ENCODE measurements at places on chromosomes 3 and 15.

DNA sequence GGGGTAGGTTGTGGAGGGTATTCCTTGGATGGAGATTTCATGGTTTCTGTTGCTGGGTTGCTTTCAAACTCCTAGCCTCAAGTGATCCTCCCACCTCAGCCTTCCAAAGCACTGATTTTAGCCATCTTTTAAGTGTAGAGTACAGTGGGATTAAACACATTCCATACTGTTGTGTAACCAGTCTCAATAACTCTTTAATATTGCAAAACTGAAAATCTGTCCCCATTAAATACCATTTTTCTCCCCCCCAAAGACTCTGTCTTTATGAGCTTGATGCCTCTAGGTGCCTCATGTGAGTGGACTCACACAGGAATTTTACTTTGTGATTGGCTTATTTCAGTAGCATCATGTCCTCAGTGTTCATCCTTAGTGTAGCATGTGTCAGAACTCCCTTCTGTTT is 74.7 kb upstream of the ATP10A start:
- no peak for DNase-seq

DNA sequence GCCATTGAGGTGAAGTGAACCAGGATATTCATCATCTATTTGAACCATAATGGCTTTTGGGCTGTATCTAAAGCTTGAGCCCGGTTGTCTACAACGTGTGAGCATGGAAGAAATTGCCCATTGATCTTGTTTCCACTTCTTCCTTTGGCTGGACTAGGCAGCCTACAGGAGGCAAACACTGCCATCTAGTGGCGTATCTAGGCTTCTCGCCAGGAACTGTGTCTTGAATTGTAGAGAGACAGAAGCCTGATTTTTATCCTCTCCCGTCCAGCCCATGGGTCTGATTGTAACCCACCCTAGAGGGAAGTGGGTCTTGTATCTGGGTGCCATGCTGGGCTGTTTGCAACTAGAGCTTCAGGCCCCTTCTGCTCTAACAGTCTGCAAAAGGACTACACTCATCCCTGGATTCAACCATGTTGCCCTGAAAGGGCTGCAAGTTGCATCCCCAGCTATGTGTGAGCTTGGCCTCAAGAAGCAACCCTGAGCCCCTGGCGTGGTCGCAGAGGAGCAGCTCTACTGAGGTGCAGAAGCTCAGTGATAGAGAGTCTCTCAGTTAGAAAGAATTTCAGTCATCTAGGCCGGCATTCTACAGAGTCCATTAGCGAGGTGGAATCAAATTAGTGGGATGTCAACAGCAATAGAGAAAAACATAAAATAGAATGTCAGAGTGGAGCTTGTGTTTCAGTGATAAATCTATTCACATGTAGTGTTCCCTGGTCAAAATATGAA is 170.2 kb upstream of the UMPS start:
- DNase-seq: peak; percentile 32

- no peak for DNase-seq
These were observed 19.2 kb upstream of the UBE2Q2 start for GRCh38 chr15:75823860-75824613.

- no peak for DNase-seq
These were observed 125.0 kb downstream of the MOBP start for GRCh38 chr3:39592311-39593050.

DNA sequence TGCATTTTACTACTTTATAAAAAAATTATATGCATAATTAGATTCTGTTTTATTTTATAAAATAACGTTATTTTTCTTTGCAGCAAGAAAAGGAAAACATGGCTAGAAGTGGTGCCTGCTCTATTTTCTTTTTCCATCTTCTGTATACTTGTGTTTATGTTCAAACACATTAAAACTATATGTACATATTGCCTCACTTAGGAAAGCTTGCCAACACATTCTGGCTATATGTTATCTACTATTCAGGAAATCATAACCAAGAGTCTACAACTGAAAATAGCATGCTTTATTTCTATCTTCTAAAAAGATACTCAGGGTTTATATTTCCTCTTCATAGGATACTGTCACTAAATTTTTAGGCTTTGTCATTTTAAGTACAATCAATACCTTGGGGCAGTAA is 90.2 kb upstream of the KCNMB2 start:
- no peak for DNase-seq

DNA sequence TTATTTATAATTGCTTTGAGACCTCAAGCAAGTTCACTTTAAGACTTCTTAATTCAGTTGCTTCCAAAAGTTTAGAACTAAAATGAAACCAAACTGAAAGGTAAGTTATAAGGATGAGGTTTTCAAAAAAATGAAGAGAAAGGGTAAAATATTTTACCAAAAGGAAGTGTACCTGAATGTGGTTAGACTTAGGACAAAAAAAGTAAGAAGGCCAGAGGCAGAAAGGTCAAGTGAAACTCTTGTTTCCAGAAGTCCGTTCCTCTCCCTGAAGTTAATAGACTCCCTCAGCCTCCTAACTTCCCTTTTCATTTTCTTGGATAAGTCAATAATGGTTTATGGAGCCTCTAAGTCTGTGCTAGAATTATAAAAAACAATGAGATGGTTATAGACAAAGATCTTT is 16.6 kb downstream of the BTLA start:
- DNase-seq: no peak

GRCh38 chr15:57685306-57686095 is 21.0 kb upstream of the POLR2M start:
- DNase-seq: no peak

- no peak for DNase-seq
These were observed 66.5 kb downstream of the POLR2M start for GRCh38 chr15:57773051-57773450.

DNA sequence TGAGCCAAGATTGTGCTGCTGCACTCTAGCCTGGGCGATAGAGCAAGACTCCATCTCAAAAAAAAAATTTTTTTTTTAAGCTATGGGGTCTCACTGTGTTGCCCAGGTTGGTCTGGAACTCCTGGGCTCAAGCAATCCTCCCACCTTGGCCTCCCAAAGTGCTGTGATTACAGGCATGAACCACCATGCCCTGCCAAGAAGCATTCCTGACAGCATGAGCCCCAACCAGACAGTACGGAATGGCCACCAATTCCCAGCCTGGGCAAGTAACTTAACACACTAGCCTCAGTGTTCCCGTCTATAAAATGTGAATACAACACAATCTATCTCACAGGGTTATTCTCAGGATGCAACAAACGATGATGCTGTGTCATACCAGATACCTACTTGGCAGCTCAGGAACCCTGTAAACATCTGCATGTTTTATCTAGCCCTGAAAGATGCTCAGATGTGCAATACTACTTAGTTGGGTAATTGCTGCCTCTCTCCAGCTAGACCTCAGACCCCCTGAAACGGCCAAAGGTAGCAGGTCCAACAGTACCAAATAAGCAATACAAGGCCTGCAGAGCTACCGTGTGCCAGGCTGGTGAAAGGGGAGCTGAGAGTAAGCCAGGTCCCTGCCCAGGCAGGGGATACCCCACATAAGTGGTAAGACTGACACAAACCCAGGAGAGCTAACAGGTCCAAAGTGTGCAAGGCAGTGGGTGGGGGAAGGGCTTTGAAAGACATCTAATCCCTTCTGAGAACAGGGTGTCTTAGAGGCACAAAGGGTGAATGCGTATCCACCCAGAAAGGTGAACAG is 1.9 kb downstream of the TKT start:
- no peak for DNase-seq

GRCh38 chr3:21390136-21390535 is 360.9 kb downstream of the ZNF385D start:
- DNase-seq: no peak

GRCh38 chr3:128429275-128429674 is 37.4 kb downstream of the DNAJB8 start:
- DNase-seq: no peak

DNA sequence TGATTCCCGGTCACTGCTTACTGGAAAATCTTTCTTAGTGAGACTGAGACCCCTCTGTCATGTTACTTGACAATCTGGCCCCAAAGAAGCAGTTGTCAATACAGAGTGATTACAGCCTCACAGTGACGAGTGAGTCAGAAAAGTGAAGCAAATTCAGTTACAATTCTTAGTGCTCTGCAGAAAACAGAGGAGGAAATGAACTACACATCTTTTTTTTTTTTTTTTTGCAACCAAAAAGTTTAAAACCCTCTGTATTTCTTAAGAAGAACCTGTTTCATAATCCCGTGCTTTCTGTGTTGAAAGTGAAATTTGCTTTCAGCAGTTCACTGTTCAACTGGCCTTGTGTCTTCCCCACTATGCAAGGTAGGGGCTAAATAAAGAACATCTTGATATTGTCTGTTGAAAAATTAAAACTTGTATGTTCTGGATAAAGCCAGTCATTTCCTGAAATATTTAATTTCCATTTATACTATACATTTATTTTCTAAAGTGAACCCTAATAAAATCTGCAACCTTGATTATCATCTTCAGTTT is 1.9 kb downstream of the AQP9 start:
- DNase-seq: no peak

DNA sequence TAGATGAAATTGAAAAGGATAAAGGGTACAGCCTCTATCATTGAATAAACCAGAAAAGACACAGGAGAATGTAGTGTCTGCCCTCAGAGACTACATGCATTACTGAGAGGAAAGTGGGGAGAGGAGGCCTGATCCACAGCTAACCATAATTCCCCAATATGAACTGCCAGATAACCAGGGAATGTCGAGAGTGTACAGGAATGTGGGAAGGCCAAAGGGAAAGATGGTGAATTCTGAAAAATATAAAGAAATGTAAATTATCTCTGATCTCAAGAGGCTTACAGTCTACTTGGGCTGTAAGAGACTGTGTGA is 22.3 kb downstream of the MYO1E start:
- DNase-seq: no peak

GRCh38 chr3:71450162-71450561 is 133.4 kb downstream of the FOXP1 start:
- DNase-seq: no peak

- DNase-seq: no peak
These were observed 78.3 kb upstream of the ALDH1A3 start for GRCh38 chr15:100801256-100801900.

DNA sequence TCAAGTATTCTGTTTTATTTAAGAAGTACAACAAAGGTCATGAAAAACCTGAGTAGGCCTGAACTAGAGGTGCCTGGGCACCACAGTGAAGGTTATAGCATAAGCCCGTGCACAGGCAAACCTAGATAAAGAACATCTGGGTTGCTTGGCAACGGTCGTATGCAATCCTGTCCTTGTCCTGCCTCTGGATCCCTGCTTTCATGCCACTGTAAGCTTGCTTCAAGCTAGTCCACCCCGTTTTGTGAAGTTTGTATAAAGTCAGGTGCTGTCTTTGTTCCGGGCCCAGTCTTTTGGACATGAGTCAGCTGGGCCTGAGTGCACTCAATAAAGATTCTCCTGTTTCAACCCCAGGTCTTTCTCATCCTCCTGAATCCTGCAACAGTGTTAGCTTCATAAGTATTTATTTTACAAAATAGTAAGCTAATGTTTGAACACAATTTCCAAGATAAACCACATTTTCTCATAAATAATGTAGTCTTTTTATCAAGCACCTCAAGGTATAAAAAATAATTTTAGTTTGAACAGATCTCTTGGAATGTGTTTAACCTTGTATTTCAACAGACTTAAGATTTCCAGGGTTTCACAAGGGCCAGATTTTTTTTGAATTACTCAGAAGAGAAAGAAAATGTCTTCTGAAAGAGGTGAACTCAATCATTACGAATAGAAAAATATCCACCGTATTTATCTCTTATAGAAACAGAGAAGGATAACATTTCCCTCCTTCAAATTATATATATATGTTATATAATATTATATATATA is 14.3 kb upstream of the SLC9C1 start:
- DNase-seq: no peak

DNA sequence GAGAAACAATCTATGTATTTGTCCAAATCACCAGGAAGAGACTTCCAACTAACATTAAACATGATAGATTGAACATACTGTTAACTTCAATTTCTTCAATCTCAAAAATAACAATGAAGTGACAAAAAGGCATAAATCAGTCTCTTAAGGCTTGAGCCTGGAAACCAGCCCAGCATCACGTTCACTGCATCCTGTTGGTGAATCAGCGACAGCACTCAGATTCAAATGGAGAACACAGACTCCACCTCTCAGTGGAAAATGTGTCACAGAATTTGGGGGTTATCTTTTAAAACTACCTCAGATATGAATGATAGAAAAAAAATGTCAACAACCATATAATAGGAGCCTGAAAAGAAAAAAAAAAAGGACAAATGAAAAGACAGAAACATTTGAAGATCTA is 212.0 kb downstream of the MINAR1 start:
- DNase-seq: no peak

DNA sequence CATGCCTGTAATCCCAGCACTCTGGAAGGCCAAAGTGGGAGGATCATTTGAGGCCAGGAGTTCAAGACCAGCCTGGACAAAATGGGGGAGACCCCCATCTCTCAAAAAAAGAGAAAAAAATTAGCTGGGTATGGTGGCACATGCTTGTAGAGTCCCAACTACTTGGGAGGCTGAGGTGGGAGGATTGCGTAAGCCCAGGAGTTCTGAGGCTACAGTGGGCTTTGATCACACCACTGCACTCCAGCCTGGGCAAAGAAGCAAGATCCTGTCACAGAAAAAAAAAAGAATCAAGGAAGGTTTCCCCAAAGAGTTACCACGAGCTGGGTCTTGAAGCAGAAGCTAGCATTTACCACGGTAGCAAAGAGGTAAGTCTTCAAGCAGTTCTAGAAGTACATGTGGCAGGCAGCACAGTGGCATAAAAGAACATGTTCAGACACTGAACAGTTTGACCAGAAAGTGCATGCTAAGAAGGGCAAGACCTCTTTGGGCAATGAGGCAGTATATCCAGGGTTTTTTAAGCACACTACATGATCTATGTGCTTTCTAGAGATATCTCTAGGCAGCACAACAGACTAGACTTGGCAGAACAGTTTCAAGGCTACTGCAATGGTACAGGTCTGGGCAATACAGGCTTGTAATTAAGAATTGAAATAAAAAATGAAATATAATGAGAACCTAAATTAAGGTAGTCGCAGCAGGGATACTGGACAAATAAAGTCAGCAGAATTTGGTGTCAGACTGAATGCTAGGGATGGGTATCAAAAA is 418.5 kb downstream of the SHQ1 start:
- DNase-seq: no peak

GRCh38 chr3:115325539-115325938 is 178.5 kb upstream of the ZBTB20 start:
- no peak for DNase-seq

- no peak for DNase-seq
These were observed 169.2 kb downstream of the FOXP1 start for GRCh38 chr3:71414189-71414927.

GRCh38 chr15:100192097-100193080 is 149.4 kb downstream of the ADAMTS17 start:
- DNase-seq: no peak

GRCh38 chr3:169657351-169658124 is 6.0 kb downstream of the MECOM start:
- DNase-seq: no peak

DNA sequence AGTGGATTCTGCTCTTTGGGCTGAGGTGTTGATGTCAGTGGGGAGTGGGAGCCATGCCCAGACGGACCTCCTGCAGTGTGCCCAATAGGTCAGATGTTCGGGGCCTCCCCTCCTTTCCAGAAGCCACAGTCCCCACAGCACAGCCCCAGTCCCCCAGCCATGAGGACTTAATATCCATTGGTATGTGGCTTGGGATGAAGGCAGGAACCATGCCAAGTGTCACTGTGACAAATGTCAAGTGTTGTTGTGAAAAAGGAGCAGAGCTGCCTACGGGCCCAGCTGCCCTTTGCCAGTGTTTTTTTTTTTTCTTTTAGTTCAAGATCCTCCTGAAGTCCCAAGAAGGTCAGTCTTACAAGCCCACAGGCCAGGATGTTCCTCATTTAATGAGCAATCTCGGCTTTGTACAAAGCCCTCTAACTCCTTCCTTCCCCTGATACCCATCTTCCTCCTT is 12.2 kb downstream of the SEMA3G start:
- DNase-seq: no peak
